ENCODE measurements at places on chromosomes 1 and 21. TPM values are rescaled to one million over a fixed set of nuclear protein-coding genes. Genes with fewer than 3 reads are reported as not detected.

KRTAP7-1 gene
- polyA plus RNA-seq: not detected

TMPRSS15 gene
- polyA plus RNA-seq: 0.21 TPM

CFHR3 gene
- polyA plus RNA-seq: 0.31 TPM

BRDT gene
- polyA plus RNA-seq: not detected

ETV3L gene
- not detected for polyA plus RNA-seq

TFF2 gene
- polyA plus RNA-seq: not detected

ABCG1 gene
- polyA plus RNA-seq: 7.7 TPM

SARS1 gene
- 143 TPM for polyA plus RNA-seq

DSCAM gene
- polyA plus RNA-seq: 0.13 TPM

Measured in renal pelvis (tissue), 12 donors.